ENCODE measurements at places on chromosomes 1 and 21.

DNA sequence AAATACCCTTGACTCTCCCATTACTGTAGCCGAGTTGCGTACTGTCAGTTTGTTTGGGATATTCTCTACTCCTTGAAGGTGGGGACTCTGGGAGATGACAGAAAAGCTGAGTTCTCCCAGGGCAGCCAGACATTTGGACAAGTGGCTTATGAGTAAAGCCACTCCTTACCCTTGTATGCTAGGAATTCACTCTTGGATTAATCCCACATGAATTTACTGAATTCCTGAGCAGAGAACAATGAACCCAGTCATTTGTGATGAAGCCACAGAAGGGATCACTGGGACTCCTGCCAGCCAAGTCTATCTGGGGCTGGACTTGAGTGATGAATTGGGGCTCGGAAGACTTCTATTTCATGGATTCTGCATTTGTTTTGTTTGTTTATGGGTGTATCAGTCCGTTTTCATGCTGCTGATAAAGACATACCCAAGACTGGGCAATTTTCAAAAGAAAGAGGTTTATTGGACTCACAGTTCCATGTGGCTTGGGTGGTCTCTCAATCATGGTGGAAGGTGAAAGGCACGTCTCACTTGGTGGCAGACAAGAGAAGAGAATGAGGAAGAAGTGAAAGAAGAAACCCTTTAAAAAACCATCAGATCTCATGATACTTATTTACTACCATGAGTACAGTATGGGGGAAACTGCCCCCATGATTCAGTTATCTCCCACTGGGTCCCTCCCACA is 25.1 kb downstream of the C1orf116 start:
- no peak for DNase-seq

DNA sequence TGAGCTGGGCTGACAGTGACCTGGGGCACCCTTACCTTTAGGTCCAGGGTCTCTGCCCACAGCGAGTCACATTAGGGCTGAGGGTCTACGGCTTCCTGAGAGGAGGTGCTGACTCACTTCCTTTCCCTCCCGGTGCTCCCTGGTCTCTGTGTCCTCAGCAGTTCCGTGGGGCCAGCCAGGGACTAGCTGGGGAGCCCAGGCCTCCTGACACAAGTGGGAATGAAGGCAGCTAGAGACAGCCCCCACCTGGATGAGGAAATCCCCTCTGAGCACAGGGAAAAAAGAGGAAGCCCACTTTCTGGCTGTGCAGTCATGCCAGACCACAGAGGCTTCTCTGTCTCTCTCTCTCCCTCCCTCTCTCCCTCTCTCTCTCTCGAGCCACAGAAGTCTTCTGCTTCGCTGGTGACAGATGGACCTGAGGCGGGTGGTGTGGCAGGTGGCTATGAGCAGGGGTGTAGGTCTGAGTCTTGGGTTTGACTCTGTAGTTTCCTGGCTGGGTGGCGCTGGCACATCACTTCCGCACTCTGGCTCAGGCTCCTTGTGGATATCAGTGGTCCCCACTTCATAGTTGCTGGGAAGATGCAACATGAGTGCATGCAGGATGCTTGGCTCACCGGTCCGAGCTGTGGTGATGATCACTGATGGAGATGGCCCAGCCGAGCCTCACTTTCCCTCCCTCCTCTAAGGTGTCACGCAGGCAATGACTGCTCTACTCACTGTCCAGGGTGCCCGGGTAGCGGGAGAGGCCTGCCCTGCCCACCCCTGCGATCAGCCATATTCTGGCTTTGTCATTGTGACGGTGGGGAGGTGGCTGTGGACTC is 3.5 kb downstream of the SLC66A1 start:
- peak; percentile 71 for DNase-seq

- no peak for DNase-seq
Observed at GRCh38 chr1:150966011-150966410, 8.6 kb downstream of the CERS2 start.

DNA sequence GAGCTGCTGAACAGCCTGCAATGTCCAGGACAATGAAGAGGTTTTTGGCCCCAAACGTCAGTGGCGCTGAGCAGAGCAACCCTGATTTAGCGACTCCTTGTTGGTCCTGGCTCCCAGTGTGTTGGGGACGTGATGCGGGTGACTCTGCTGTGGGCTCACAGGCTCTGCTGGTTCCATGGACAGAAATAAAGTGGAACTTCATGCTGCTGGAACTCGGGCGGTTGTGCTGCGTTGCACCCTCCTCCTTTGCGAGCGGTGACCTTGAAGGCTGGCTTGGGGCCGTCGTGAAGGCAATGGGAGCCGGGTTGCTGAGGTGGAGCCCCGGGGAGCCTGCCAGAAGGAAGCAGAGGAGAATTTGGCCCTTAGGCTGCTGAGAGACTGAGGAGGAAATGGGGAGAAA is 122.6 kb upstream of the C1orf174 start:
- no peak for DNase-seq

All from suppressor macrophage (primary cell).